Ecto neural progenitor cell (in vitro differentiated cells): ENCODE measurements at places on chromosomes 2 and 18.

- DNase-seq: no peak
Observed at GRCh38 chr2:101655702-101656422, 41.6 kb upstream of the MAP4K4 start.

GRCh38 chr2:236242057-236242495 lies 22.1 kb downstream of the ASB18 start:
- DNase-seq: peak; percentile 23

DNA sequence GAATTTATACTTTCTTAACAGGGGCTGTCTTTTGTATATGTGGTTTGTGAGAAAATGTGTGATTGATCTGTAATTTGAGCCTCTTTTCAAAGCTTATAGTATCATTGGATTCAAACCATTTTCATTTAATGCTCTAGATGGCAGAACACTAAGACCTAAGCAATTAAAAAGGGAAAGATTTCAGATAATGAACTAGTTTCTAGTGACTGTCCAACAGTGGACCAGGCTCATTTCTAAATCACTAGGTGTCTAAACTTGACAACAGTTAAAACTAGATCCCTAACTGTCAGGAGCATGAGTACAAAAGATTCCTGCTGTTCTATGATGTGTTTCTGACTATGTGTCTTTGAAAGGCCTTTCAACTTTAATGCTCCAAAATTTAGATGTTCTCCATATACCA lies 54.6 kb downstream of the ANKRD44 start:
- DNase-seq: no peak

GRCh38 chr2:96131152-96131812 lies 7.0 kb downstream of the ASTL start:
- DNase-seq: no peak

DNA sequence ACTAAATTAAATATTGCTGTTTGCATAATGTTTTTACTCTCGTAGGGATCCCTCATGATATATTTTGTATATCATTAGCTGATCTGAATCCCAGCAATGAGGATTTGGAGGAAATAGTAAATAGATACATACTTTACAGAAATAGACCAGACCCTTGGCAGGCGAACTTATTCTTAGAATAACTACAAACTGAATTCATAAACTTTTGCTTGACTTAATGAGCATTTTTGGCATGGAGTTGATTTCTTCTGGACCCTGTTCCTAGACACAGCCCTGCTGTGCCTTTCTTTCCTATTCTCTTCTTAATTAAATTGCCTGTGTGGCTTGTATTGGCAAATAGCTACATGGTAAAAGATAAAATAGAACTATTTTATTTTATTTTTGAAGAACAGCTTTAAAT lies 145.9 kb downstream of the GREB1L start:
- no peak for DNase-seq
